BJ (cell line): ENCODE measurements at places on chromosomes 12 and 14. TPM values are rescaled to one million over a fixed set of nuclear protein-coding genes. Genes with fewer than 3 reads are reported as not detected.

DNA sequence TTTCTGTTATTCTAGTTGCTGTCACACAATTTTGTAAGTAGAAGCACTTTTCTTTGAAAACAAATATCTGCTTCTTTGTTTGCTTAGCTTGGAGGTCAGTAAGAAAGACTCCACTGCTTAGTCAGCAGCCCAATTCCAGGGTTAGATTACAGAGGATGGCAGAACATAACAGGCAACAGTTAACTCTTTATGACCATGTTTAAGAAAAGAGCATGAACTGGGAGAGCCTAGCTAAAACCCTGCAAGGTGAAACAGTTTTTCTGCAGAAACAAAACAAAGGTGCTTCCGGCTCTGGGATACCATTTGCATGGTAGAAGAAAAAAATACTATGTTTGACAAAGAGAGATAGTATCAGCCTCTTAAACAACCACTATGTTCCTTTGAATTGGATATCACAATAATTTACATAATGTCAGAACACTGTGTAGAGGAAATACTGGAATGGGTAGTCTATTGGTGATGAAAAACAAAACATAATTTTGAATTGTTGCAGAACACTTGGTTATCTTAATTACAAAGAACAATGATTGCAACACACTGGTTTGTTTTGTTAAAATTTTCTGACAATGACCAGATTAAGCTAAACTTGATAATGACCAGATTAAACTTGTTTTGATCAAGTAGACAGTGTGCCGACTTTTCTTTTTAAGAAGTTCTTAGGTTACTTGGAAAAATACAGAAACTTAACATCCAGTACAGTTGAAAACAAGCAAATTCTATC, 22.4 kb upstream of the PPM1H start:
- DNase-seq, result no peak

The PLEKHD1 gene
- polyA plus RNA-seq, result 0.01 TPM in 2 replicates

GRCh38 chr12:44618946-44619345, 257.2 kb downstream of the NELL2 start:
- no peak for DNase-seq

The KRT79 gene
- not detected in 2 replicates for polyA plus RNA-seq

DNA sequence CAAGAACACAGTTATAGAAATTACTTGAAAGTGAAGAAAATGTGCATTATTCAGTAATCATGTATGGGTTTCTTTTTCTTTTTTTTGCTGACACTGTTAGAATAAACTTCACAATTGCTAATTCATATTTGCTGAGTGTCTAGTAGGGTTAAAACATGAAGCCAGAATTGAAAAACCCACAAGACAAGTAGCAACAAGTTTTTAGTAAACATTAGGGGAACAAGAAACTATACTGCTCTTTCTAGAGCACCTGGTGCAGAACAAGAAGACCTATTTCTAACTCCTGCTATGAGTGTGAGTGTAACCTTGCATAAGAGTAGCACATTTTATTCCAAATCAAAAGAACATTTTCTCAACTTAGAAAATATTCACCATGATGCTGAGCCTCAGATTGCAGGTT, 83.2 kb downstream of the ITPR2 start:
- no peak for DNase-seq

GRCh38 chr12:54299515-54300224, 1.1 kb downstream of the NFE2 start:
- DNase-seq, result no peak

DNA sequence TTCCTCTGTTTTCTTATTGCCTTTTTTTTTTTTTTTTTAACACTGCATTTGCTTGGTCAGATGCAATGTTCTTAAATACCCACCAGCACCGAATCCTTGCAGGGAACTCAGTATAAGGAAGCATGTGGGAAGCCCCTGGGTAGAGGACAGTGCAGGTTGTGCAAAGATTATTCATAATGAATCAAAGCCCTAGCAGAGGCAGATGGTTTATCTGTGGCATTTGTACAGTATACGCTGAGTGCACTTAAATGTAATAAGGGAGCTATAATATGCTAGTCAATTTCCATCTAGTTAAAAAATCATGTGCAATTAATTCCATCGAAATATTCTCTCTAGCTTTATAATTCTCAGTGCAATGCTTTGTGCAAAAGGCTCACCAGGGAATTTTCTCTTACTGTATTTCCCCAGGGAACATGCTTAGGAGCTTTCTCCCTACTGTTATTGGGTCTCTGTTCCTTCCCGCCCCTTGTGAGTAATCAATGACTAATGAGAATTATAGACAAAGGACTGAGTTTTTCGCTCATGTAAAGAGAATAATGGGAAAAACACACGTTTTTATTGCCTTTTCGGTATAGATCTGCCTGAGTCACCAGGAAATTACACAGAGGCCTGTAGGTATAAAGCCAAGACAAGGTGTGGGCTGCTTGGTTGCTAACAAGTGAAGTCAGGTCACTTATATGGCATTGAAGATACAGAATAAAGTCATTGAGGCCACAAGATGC, 1214.3 kb upstream of the TMEM132C start:
- peak; percentile 26 for DNase-seq

- no peak for DNase-seq
Measured at GRCh38 chr12:58105225-58106119, 164.1 kb downstream of the ATP23 start.

GRCh38 chr12:58645946-58646345, 274.4 kb downstream of the LRIG3 start:
- no peak for DNase-seq
